EL (cell line): ENCODE measurements at places on chromosomes 16 and 17.

DNA sequence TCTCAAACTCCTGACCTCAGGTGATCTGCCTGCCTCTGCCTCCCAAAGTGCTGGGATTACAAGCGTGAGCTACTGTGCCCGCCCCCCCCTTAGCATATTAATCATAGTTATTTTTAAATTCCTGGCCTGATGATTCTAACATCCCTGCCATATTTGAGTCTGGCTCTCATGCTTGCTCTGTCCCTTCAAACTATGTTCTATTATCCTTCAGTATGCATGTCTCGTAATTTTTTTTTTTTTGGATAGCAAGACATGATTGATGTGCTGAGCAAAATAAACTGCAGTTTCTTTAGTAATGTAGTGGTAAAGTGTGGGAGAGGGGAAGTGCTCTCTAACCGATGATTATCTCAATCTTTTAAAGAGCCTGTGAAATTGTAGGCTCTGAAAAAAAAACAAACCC, 34.3 kb upstream of the TMEM92 start:
- DNase-seq = no peak

GRCh38 chr16:10895053-10895946, 18.3 kb downstream of the CIITA start:
- DNase-seq = peak; percentile 36

GRCh38 chr17:3529817-3530741, 27.5 kb downstream of the TRPV3 start:
- no peak for DNase-seq

DNA sequence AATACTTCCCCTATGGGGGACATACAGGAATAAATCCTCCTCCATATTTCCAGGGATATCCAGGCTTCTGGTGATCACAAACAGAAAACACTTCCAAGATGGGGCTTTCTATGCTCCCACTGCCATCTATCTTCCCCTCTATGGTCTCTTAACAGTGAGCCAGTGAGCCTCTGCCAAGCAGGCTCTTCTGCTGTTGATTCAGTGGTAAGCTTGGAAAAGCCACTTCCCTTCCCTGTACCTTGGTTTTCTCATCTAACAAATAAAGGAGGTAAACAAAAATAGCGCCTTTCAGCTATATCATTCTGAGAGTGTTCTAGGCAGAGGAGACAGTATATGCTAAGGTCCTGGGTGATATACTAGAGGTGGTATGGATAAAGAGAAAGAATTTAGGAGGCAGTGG, 368.0 kb downstream of the SHISA9 start:
- DNase-seq = no peak

DNA sequence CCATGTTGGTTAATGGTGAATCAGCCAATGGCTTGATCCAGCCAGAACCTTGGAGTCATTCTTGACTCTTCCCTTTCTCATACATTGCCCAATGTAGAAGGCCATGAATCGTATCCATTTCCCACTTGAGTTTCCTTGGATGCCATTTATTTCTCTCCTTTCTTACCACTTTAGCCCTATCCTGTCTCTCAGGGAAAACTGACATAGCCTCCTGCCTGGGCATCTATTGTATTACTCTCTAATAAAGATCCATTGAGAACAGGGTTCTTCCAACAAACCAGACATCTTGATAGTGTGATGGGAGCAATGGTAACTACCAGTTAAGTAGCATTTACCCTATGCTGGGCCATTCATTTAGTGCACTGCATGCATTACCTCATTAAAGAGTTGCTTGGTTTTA, 104.2 kb upstream of the CDH11 start:
- no peak for DNase-seq

DNA sequence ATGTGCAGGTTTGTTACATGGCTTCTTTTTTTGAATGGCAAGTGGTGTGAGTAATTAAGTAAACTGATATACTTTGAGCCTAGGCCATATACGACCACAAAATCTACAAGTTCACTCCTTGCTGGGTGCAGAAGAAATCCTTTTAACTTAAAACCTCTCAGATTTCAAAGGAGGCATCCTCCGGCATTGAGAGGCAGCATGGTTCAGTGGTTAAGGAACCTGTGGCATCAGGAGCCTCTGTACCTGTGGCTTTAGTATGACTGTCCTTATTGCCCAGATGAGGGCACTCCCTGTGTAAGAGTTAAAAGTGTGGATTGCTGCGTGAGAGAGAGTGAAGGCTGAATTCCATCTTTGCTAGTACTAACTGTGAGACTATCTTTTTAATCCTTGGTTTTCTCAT, 3.3 kb downstream of the NLRP1 start:
- DNase-seq = no peak
